ENCODE measurements at places on chromosomes 2 and 18. TPM values are rescaled to one million over a fixed set of nuclear protein-coding genes. Genes with fewer than 3 reads are reported as not detected.

Gene RTP5
- total RNA-seq = 0.08 TPM

Gene GRP
- total RNA-seq = not detected

Gene ARL5A
- total RNA-seq = 49.6 TPM

Gene AKAIN1
- total RNA-seq = not detected

Gene FMNL2
- 7.0 TPM for total RNA-seq

Gene WDSUB1
- 6.0 TPM for total RNA-seq

Gene TFCP2L1
- total RNA-seq = under 0.01 TPM

Gene RFTN2
- total RNA-seq = 6.2 TPM

Gene NYAP2
- total RNA-seq = not detected

Gene TAF4B
- 1.8 TPM for total RNA-seq

Gene CDH20
- not detected for total RNA-seq

Gene TXNL4A
- total RNA-seq = 42.4 TPM

Gene RESP18
- total RNA-seq = not detected

Gene TET3
- total RNA-seq = 6.4 TPM

Gene DGUOK
- 44.6 TPM for total RNA-seq

Gene KLF7
- total RNA-seq = 12.2 TPM

Gene MGAT5
- 20.0 TPM for total RNA-seq

Gene MREG
- 31.6 TPM for total RNA-seq

Gene KHK
- 0.24 TPM for total RNA-seq

Gene LYG2
- total RNA-seq = not detected

Gene TGFA
- total RNA-seq = 0.19 TPM

Gene FSHR
- total RNA-seq = 0.19 TPM

Gene DSC3
- not detected for total RNA-seq

Gene RAMP1
- 19.5 TPM for total RNA-seq

Gene CAVIN2
- total RNA-seq = 56.5 TPM

Gene TMEM131
- total RNA-seq = 27.2 TPM

Gene NOSTRIN
- not detected for total RNA-seq

Gene C1QL2
- total RNA-seq = 0.27 TPM

Gene ABCG8
- total RNA-seq = not detected

Gene SKA1
- total RNA-seq = 0.10 TPM

Gene SULT1C4
- not detected for total RNA-seq

Gene KCNG2
- total RNA-seq = 0.08 TPM

Gene GATA6
- 0.08 TPM for total RNA-seq

Gene GPR55
- total RNA-seq = 0.03 TPM

Gene COLEC12
- 2.7 TPM for total RNA-seq

Gene ASB18
- 0.24 TPM for total RNA-seq

Gene FAM161A
- 1.5 TPM for total RNA-seq

Gene GREB1L
- total RNA-seq = 8.8 TPM

Gene MALL
- total RNA-seq = 0.16 TPM

Gene CXCR1
- not detected for total RNA-seq

Gene RETSAT
- 37.4 TPM for total RNA-seq

Gene CNDP1
- not detected for total RNA-seq

Gene ALPI
- total RNA-seq = not detected

Gene PSMA8
- not detected for total RNA-seq

Gene DPP4
- 19.6 TPM for total RNA-seq

Gene AFF3
- total RNA-seq = not detected

Gene SNTG2
- not detected for total RNA-seq

Measured in myocyte (in vitro differentiated cells).